ENCODE measurements at places on chromosomes 3 and 15.

DNA sequence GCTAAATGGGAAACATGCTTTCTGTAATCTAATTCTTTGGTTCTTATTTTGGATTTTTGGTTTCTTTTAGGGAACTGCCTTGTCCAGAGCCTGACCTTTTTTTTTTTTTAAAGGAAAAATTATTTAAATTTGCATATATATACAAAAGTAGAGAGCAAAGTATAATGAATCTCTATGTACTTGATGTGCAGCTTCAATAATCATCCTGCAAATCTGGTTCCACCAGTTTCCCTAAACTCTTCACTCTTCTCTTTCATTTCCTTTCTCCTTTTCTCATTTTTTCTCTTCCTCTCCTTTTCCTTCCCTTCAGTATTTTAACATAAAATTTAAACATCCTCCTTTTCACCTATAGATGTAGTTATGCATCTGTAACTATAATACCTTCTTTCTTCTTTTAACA lies 82.5 kb downstream of the USP13 start:
- no peak for DNase-seq

- DNase-seq = no peak
Measured at GRCh38 chr3:134039161-134039862, 9.6 kb upstream of the SLCO2A1 start.

- DNase-seq = no peak
Measured at GRCh38 chr15:69987492-69988489, 109.9 kb downstream of the TLE3 start.

DNA sequence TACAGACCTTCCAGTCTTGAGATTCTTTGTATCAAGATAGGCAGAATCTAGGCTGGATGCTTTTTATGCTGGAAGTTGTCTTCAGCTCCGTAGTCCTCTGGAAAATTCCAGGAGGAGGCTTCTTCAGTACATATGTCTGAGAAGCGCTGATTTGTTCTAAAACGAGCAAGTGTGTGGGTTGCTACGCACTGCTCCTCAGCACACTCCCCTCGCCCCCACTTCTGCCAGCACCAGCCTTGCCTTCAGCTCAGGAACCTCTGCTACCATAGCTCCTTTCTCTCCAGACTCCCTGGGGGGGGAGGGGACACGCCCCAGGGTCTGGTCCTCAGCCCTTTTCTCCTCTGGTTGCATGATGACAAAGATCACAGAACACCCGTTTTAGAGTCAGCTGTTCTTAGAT lies 75.5 kb upstream of the TRA2B start:
- DNase-seq = no peak

DNA sequence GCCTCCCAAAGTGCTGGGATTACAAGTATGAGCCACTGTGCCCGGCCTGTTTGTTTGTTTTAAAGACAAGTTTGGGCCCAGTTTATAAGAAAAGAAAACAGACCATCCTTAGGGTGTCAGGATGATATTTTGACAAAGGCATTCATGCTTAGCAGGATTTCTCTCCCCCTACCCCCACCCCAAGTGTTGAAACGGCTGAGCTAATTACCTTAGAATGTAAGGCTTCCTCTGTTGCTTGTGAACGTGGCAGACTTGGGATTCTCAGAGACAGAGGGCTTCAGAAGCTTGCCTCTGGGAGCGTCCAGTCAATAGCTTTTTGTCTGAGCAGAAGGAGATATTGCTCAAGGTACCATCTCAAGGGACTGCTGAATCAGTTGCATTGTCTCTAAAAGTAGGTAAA lies 24.0 kb downstream of the FLNB start:
- DNase-seq = no peak

GRCh38 chr15:88048755-88049154 lies 207.8 kb downstream of the NTRK3 start:
- DNase-seq = no peak

GRCh38 chr3:177905173-177906125 lies 630.8 kb upstream of the KCNMB2 start:
- DNase-seq = no peak

DNA sequence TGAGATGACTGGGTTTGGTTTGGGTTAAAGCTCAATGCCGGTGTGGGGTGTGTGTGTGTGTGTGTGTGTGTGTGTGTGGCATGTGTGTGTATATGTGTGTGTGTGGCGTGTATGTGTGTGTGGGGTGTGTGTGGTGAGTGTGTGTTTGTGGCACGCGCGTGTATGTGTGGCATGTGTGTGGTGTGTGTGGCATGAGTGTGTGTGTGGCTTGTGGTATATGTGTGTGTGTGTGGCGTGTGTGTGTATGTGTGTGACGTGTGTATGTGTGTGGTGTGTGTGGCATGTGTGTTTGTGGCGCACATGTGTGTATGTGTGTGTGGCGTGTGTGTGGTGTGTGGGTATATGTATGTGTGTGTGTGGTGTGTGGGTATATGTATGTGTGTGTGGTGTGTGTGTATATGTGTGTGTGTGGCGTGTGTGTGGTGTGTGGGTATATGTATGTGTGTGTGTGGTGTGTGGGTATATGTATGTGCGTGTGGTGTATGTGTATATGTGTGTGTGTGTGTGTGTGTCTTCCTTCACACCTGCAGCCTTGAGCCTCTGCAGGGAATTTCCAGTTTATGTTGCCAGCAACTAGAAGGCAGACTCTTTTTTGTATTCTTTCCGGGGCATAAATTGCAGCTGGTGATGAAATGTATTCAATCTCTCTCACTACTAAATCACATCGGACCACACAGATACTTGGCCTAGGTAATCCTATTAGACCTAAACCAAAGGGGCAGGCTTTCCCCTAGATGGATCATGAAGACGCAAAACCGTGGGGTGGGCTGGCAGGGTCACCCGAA lies 34.8 kb downstream of the CHRD start:
- DNase-seq = no peak

DNA sequence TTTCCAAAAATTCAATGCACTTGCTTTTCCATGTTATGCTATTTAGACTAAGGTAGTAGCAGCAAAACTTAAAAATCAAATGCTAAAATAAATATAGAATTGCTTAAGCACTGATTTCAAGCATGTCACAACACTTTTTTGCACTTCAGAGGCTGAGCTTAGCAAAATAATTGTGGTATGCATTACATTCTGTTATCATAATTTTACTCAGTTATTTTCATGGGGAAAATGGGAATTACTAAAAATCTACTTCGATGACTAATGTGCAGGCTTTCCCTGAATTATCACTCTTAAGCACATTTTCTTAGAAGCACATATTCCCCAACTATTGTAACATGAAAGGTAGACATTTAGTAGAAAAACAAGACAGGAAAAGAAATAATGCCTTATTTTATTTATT lies 322.4 kb upstream of the CBLB start:
- DNase-seq = no peak

DNA sequence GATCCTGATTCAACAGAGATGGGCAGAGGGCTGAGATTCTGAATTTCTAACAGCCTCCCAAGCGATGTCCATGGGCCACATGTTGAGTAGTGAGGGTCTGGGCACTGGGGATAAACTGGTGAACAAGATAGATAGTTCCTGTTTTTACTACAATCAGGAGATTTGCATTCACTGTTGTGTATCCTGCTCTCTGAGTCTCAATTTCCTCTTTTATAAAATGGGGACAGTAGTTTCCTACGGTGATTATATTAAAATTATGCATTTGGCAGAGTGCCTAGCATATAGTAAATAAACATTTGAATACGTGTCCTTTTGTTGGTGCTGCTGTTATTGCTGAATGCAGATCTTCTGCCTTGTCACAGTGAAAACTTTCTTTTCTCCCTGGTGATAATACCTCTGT lies 102.5 kb downstream of the MYH15 start:
- no peak for DNase-seq

- no peak for DNase-seq
Measured at GRCh38 chr3:81744366-81744765, 17.1 kb downstream of the GBE1 start.

DNA sequence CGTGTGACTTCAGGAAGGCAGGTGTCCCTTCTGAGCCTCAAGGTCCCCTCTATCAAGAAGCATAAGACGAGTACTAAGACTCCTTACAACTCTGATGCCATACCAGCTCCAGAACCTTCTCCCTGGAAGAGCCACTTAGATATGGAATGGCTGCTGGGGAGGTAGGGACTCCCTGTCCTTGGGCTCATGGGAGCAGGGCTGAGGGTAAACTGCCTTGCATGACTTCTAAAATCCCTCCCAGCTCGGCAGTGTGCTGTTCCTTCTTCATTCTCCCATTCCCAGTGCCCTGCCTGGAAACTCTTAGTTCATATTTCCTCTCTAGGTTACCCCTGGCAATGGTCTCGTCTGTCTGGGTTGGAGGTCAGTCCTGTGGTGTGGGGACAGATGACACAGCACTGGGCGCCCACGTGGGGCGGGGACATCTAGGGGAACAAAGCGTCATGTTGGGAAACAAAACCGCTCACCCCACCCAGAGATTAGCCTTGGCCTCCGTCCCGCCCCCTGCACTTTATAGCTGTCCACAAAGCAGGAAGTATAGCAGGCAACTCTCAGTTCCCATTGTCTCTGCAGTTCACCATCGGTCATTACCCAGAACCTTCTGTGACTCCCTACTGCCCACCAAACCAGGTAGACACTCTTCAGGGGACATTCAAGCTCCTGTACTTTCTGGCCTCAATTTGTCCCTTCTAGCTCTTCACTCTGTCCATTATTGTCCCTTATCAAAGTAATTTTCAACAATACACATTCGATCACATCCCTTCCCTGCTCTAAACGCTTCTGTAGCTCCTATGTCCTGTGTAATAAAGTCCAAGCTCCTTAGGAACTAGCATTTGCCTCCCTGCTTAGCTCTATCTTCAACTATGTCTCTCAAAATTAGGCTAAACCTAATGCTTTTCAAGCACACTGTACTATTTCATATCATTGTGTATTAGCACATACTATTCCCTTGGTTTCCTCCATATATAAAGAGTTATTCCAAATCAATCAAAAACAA lies 73.8 kb downstream of the IQSEC1 start:
- peak; percentile 84 for DNase-seq

DNA sequence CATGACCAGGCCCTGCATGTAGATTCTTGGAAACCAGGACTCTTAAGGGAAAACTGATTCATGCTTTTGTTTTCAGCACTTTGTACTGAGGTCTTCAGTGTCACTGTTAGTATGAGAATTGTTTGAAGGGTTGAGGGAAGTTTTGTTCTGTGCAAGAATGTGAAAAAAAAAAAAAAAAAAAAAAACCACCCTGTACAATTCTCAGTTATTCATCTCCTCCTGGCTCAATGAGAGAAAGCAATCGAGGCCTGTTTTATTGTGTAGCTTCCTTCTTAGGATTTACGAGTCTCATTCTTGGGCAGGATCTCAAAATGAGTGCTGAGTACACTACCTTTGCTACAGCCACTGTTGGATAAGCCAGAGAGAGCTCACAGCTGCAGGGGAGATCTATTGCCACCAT lies 469.5 kb downstream of the CNTN4 start:
- no peak for DNase-seq

DNA sequence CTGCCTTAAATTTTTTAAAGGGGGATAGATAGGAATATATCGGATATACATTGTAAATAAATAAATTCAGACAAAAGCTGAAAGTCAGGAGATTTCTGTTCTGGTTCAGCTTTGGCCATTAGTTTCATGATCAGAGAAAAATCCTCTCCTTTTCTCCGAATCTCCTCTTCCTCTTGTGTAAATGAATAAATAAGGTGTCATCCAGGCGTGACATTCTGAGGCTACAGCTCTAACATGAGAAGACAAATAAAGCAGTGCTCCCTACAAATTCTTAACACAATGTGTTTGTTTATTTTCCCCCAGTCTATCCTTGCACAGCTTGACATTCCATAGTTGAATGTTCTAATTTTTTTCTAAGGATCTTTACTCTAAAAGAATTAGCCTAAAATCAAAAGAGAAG lies 9.4 kb upstream of the MB21D2 start:
- no peak for DNase-seq

GRCh38 chr3:105417525-105418289 lies 51.0 kb downstream of the ALCAM start:
- DNase-seq = no peak

DNA sequence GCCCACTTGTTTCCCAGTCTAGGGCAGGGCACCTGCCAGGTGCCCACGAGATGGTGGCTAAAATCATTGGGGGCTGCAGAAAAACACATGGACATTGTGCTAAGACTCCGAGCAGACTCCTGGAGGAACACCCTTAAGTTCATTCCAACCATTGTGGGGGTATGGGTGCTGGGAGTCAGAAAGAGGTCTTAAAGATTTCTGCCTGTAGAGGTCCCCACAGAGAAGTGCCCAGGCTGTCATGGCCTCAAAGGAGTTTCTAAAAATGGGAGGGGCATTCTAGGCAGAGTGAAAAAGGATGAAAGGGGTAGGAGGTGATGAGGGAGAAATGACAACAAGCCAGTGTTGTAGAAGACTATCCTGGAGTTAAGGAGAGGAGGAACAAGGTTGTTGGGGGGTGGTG lies 17.1 kb downstream of the RBP1 start:
- no peak for DNase-seq

- peak; percentile 72 for DNase-seq
Measured at GRCh38 chr15:70299931-70300869, 202.5 kb upstream of the TLE3 start.

All from CD4-positive, alpha-beta T cell treated with Interferon gamma for 1 hour (primary cell).